Nephron progenitor cell (in vitro differentiated cells): ENCODE measurements at places on chromosomes 2 and 18.
A peak's percentile ranks its signal among the peaks of the same experiment; 100 is the strongest.

- peak; percentile 63 for DNase-seq
These were observed 448 bp downstream of the IMPA2 start for GRCh38 chr18:11981543-11982366.

DNA sequence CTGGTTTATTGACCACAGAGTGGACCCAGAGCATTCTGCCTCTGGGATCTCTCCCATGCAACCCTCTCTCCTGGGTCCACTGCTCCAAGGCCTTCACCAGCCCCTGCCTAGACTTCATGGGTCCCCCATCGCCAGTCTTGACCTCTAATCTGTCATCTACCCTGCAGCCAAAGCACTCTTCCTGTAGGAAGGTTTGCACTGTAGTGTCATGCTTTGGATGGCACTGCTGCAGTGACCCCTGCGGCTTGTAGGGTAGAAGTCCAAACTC, 41.7 kb downstream of the MYO7B start:
- no peak for DNase-seq

- DNase-seq, result no peak
These were observed 879.9 kb upstream of the CDH2 start for GRCh38 chr18:29056800-29057199.

DNA sequence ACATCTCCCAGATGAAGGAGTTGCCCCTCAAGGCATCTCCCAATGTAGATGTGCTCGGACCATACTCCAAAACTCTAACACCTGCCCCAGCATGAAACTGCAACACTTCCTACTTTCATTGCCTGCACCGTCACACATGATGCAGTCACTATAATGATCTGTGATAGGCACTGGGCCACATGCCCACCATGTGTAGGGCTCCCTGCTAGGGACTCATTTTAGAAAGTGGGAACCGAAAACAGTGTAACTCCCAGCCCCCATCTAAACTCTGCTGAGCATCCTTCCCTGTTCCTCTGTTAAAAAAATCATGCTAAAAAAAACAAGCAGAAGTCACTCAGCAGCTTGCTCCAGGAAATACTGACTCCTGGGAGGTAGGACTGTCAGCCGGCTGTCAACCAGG, 496.1 kb upstream of the RAB6C start:
- DNase-seq, result no peak

DNA sequence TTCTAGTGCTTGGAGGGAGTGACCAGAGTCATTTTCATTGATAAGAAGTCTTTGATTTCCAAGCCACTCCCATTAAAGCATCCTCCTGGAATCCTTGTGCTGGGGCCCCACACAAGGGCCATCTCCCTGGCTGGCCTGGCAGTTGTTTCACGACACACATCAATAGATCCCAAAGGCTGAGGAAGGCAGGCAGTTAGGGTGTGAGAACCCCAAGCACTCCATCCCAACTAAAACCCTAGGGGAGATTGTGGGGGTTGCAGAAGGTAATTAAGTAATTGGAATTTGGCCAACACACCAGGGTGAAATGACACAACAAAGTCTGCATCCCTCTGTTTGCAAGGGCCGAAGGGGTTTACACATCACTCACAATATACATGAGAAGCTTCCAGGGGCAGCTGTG, 578.1 kb upstream of the SYT4 start:
- no peak for DNase-seq

- no peak for DNase-seq
These were observed 109.1 kb upstream of the ID2 start for GRCh38 chr2:8572712-8573233.

- DNase-seq, result no peak
These were observed 8.9 kb upstream of the LRRFIP1 start for GRCh38 chr2:237618449-237618848.

DNA sequence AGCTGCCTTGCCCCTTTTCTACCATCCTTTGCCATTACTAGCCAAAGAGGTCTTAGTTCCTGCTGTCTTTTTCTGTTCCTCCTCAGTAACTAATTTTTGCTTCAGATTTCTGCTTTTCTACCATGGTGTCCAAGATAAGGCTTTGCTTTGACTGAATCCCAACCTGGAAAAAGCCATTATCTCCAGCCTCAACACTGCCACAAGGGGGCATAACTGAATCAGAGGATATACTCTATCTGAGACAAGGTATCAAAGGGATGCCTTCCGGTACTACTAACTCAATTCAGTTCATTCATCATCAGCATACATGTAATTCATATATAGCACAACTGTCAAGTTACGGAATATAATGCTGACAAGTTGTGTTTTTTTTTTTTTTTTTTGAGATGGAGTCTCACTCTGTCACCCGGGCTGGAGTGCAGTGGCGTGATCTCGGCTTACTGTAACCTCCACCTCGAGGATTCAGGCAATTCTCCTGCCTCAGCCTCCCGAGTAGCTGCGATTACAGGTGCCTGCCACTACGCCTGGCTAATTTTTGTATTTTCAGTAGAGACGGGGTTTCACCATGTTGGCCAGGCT, 11.4 kb downstream of the OSGEPL1 start:
- DNase-seq, result peak; percentile 32
